ENCODE measurements at places on chromosomes 11 and 22.

DNA sequence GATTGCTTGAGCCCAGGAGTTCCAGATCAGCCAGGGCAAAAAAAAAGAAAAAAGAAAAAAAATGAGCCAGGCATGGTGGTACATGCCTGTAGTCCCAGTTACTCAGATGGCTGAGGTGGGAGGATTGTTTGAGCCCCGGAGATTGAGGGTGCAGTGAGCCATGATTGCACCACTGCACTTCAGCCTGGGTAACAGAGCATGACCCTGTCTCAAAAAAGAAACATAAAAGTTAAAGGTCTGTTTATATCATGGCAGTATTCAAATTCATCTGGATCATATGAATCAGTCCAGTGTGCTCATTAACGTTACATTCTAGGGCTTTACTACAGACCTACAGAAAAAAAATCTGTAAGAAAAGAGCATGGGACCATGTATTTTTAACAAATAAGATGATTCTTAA is 13.9 kb downstream of the HSD17B12 start:
- H3K4me3 ChIP-seq: no peak overlapping the region
- no peak overlapping the region for H3K27ac ChIP-seq
- H3K4me1 ChIP-seq: peaks cover 15% of the 10 kb centered on the region

GRCh38 chr11:46504817-46505613 is 88.8 kb downstream of the AMBRA1 start:
- H3K36me3 ChIP-seq: peaks cover 9% of the 10 kb centered on the region
- H3K27me3 ChIP-seq: no peaks in the 10 kb centered on the region
- H3K27ac ChIP-seq: no peak overlapping the region
- H3K4me3 ChIP-seq: no peak overlapping the region

- no peaks in the 10 kb centered on the region for H3K36me3 ChIP-seq
- peak overlapping the region; percentile 66 for H3K4me3 ChIP-seq
- peaks cover 29% of the 10 kb centered on the region for H3K4me1 ChIP-seq
- peaks cover 2% of the 10 kb centered on the region for H3K27me3 ChIP-seq
Observed at GRCh38 chr11:102267609-102268008, 49.7 kb upstream of the BIRC3 start.

DNA sequence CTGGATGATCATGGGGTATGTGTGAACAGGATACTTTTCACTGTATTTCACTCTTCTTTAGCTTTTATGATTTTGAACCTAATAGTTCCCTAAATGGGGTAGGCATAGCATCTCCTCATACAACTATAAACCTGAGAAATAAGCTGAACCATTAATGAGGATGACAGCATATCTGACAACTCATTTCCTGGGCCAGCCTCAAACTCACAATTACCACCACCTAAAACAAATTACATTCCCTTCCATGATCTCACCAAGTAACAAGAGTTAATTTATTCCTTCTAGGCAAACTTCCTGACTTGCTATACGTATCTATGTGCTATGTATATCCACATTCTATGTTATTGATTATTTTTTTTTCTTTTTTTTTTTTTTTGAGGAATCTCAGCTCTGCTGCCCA is 23.0 kb downstream of the SIK3 start:
- DNase-seq: no peak
- peaks cover 36% of the 10 kb centered on the region for H3K4me1 ChIP-seq
- no peak overlapping the region for H3K27ac ChIP-seq
- H3K4me3 ChIP-seq: no peak overlapping the region
- no peaks in the 10 kb centered on the region for H3K27me3 ChIP-seq

- peak overlapping the region; percentile 70 for H3K4me3 ChIP-seq
- H3K27ac ChIP-seq: no peak overlapping the region
- H3K4me1 ChIP-seq: peaks cover 13% of the 10 kb centered on the region
- H3K36me3 ChIP-seq: no peaks in the 10 kb centered on the region
- no peak for DNase-seq
Observed at GRCh38 chr11:76151556-76152085, 54.7 kb downstream of the WNT11 start.

DNA sequence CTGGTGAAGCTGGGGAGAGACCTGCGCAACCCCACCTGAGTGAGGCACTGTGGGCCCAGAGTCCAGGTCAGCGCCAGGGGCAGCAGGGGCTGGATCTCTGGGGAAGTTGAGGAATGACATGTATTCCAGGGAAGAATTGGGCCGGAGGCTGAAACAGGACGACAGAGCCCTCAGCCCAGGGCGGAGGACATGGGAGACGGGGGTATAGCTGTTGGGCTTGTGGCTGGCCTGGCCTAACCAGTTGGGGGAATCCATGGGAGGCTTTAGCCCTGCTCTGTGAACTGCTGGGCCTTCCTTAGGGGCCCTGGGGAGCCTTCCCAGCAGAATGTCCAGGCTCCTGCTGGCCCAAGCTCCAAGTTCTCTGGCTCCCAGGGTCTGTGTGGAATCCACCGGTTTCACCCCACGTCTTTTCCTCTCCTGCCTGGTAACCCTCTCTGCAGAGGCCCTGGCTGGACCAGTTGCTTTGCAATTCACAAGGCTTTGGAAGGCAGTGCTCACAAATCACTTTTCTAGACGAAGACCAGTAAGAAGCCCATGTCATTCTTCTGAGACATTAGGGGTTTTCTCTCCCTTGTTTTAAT is 50.4 kb upstream of the KCNQ1OT1 start:
- H3K27me3 ChIP-seq: peaks cover 94% of the 10 kb centered on the region
- no peak overlapping the region for H3K4me3 ChIP-seq
- H3K4me1 ChIP-seq: no peaks in the 10 kb centered on the region
- H3K36me3 ChIP-seq: no peaks in the 10 kb centered on the region

DNA sequence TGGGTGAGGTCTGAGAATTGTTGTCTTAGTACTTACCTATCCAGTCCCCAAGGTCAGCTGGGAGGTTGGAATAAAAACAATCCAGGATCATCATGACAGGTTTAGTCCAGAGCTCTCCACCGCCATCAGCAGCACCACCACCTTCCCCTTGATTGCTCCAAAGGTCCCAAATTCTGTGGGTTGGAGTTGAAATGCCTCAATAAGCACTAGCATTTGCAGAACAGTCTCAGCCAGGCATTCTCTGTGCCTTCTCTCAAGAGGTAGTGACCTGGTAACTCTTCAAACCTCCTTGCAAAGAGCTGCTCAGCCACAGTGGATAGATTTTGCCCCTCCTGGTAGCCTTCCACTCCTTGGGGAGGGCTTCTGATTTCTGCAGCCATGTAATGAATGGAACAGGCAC is 69.6 kb downstream of the PRDM11 start:
- no peaks in the 10 kb centered on the region for H3K36me3 ChIP-seq
- H3K4me3 ChIP-seq: no peak overlapping the region
- H3K27me3 ChIP-seq: no peaks in the 10 kb centered on the region
- H3K4me1 ChIP-seq: no peaks in the 10 kb centered on the region
- DNase-seq: no peak

GRCh38 chr11:109285465-109285864 is 136.5 kb upstream of the C11orf87 start:
- DNase-seq: no peak
- H3K27me3 ChIP-seq: no peaks in the 10 kb centered on the region
- H3K4me3 ChIP-seq: no peak overlapping the region

DNA sequence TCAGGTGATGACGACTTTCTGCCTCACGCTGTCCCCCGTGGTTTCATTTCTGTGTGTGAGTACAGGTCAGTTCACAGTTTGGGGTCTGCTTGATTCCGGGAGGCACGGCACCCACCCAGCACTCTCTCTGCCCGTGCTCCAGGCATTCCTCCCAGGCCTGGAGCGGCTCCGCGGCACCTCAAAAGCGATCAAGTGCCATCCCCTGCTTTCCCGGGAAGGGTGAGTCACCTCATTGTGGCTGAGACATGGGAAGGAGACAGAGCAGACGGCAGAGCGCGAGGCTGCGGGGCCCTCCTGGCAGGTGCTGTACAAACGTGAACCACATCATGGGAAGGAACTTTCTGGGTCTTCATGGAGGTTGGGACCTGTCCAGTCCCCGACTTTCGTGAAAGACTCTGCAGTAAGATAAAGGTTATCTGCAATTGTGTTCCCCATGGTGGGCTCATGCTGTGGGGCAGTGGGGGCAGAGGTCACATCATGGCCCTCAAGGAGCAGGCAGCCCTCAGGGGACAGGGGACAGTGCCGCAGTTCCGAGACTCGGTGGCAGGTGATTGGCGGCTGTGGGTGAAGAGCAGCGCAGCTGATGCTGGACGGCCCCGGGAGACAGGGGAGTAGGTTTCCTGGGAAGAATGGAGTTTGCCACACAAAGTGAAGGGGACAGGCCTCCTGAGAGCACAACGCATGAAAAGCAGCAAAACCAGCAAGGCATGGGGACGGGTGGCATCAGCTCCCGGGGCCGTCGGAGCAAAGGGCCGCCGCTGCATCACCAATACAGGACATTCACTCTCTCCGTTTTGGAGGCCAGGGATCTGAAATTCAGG is 65.3 kb downstream of the CELSR1 start:
- no peak for DNase-seq
- H3K4me3 ChIP-seq: no peak overlapping the region
- peak overlapping the region; percentile 44 for H3K27ac ChIP-seq
- H3K27me3 ChIP-seq: no peaks in the 10 kb centered on the region
- H3K36me3 ChIP-seq: peaks cover 9% of the 10 kb centered on the region
- no peaks in the 10 kb centered on the region for H3K4me1 ChIP-seq

DNA sequence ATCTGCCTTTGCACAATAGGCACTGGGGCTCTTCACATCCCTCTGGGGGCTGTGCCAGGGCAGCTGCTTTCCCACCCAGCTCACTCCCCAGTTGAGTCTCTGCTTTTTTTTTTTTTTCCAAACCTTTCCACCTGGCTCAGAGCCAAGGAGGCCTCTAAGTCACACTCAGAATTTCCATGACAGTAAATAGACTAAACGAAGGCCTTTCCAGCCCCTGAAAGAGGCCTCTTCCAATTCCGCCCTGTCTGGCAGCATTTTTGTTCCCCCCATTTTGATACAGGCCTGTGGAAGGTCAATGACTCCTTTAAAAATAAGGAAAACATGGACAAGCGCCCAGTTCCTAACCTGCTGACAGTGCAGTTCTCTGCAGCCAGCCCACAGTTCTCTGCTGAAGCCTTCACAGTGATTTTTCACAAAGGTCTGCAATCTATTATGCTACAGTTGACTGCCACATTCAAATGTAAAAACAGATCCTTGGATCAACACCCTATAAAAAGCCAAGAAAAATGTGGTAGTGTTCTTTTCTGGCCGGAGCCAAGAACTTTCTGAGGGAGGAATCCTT is 107.5 kb upstream of the SESN3 start:
- H3K4me1 ChIP-seq: peaks cover 18% of the 10 kb centered on the region
- H3K27me3 ChIP-seq: no peaks in the 10 kb centered on the region
- no peak for DNase-seq
- H3K4me3 ChIP-seq: no peak overlapping the region
- H3K36me3 ChIP-seq: no peaks in the 10 kb centered on the region
- H3K27ac ChIP-seq: no peak overlapping the region

DNA sequence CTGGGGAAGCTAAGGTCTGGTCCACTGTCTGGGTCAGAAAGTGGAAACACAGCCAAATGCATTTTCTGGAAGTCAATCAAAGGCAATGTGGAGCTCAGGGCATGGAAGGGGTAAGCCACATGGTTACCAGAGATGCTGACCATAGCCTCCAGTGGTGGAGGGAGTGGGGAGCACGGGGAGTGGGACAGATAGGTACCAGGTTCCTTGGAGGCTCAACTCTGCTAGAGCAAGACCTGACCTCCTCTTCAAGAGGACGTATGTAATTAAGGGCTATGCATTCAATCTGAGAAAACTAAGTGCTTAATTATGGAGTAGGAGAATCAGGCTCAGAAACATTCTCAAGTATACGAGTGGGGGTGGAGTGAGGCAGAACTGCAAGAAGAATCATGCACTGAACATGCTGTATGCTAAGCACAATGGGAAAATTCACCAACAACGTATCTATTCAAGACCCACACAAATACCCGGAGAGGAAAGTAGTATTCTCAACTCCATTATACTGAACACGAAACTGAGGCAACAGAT is 65.2 kb upstream of the PHOX2A start:
- 0 out of 2 replicates have a peak, but pooled peaks cover 4% of the 10 kb centered on the region for H3K4me1 ChIP-seq
- H3K4me3 ChIP-seq: no peak overlapping the region

DNA sequence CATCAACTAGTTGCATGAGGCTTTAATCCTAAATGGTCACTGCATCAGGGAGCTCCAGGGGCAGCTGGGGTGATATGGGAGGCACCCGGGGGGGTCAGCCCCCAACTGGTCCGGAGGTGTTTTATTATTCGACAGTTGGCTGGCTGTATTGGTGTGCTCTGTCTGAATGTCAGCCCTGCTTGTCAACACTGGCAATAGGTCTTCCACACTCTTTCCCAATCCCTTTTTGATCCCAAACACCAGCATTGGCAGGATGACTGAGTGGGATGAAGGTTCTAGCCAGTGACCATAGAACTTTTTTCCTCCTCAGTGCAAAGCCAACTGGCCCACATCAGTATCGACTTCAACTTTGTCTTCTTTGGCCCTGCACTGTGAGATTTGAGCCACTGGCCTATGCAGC is 8.9 kb upstream of the LDLRAD3 start:
- DNase-seq: no peak
- H3K4me3 ChIP-seq: no peak overlapping the region
- H3K27me3 ChIP-seq: no peaks in the 10 kb centered on the region
- no peak overlapping the region for H3K27ac ChIP-seq
- 0 out of 2 replicates have a peak, but pooled peaks cover 4% of the 10 kb centered on the region for H3K4me1 ChIP-seq

DNA sequence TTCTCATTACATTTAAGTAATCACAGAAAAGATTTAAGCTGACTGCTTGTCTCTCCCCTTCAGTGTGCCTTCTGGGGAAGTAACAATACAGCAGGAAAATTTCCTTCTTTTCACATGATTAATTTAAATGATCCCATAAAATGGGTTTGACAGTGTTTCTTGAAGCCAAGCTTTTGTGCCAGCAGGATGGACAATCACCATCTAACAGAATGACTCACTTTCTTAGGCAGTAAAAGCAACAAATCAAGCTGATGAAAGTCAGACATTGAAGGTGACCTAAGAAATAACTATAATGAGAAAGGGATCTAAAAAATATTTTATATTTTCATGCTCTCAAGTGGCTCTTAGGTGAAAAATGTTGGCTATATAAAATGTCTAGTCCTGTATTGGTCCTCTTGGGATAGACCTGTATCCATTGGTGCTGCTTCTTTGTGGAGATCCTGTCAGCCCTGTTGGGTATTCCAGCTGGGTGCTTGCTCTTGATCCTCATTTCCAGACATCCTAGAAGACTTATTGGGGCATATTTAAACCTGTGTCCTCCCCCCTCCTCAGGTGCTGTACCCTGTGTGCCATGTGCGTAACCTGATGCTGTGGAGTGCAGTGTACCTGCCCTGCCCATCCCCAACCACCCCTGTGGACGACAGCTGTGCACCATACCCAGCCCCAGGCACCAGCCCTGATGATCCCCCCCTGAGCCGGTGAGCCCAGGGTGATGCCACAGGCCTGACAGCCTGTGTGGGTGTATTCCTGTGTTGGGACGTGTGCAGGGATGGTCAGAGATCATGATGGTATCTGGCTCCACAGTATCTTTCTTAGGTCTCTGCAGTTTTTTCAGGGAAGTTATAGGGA is 62.7 kb upstream of the HORMAD2 start:
- no peaks in the 10 kb centered on the region for H3K4me1 ChIP-seq
- peaks cover 42% of the 10 kb centered on the region for H3K36me3 ChIP-seq
- no peak overlapping the region for H3K4me3 ChIP-seq
- H3K27ac ChIP-seq: no peak overlapping the region

All from WTC11 (cell line).